ENCODE measurements at places on chromosomes 12 and 14.

DNA sequence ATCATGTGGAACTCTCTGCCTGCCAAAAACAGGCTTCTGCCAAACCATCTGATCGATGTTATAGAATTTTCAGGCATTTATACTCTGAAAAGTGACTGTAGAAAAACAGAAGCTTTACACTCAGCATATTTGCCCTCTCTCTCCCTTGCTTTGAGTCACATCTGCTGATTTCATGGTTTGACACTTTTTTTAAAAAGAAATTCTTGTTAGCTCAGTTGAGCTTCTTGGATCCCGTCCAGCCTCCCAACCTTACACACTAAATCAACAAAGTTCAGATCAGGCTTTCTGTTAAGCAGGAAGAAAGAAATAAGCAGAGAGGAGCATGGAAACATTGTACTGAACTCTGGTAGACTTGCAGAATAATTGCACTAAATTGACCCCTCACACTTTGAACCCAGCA is 193.6 kb upstream of the SEL1L start:
- DNase-seq, result peak; percentile 14

DNA sequence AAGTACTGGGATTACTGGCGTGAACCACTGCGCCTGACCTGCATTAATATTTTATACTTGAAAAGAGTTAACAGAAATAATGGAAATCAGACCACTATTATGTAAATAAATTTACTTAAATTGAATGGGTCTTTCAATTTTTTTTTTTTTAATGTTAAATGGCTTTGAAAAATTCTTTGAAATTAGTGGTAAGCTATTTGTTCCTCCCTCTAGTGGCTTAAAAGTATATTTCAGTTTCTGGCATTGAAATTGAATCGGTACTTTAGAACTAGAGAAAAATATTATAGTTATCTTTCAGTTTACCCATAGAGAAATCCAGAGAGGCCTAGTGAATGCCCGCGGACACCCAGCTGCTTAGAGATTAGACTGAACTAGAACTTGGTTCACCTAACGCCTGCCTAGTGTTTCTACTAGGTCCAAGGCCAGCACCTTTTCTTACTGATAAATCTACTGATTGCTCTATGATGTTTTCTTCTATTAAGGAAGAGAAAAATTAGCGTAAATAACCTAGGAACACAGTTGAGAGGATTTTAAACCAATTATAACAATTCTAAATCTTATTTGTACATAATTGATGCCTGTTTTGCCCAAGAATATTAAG is 106.5 kb downstream of the EML1 start:
- no peak for DNase-seq

GRCh38 chr14:69963966-69964365 is 84.8 kb downstream of the SMOC1 start:
- no peak for DNase-seq

DNA sequence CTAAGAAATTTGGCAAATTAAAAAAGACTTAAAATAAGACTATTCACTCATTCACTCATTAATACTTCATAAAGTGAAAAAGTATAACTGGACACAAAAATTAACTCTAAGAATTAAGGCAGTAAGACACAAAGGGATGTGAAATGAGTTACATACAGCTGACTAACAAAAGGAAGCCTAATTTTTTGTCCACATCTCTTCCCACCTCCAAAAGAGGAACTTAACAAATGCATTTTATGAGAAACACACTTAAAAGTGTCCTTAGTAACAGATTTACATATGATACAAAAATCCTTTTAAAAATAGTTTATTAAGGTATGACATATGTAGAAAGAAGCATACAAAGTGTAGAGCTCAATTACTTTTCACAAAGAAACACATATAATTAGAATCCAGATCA is 88.9 kb downstream of the NUMB start:
- DNase-seq, result no peak

GRCh38 chr14:97077253-97077653 is 280.1 kb downstream of the VRK1 start:
- peak; percentile 65 for DNase-seq
